Left lung (tissue), 14 donors: ENCODE measurements at places on chromosomes 7 and 10. TPM values are rescaled to one million over a fixed set of nuclear protein-coding genes. Genes with fewer than 3 reads are reported as not detected.

DNA sequence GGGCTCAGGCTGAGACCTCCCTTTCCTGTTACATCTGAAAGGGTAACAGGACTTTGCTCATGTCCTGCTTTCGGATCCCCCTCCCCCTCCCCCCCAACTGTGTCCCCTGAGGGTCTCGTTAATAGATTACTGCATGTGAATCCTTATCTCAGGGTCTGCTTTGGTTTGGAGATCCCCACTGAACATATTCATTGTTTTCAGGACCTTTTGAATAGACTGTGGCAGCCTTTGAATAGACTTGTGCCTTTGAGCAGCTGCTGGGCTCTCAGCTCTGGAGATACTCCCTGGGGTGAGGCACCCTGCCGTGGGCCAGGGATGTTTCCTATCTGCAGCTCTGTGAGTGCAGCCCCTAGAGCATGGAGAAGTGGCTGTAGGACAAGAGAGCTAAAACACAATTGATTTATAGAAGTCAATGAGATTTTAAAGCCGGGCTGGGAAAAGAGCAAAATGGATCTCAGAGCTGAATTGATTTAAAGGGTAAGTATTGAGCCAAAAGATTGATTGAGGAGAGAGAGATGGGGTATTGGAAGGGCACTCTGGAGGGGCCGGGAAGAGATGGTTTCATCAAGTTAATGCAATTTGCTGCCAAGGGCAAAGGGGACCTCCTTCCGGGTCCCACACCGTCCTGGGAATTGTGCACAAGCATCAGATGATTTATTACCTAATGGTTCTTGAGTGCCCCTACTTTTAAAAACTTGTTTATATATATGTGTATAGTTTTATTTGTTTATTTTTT is 9.9 kb downstream of the ARHGAP22 start:
- no peak overlapping the region for H3K27ac ChIP-seq
- H3K36me3 ChIP-seq: no peaks in the 10 kb centered on the region
- no peaks in the 10 kb centered on the region for H3K4me1 ChIP-seq
- DNase-seq: no peak
- H3K27me3 ChIP-seq: no peaks in the 10 kb centered on the region
- no peak overlapping the region for H3K4me3 ChIP-seq

- H3K27me3 ChIP-seq: no peaks in the 10 kb centered on the region
- H3K27ac ChIP-seq: no peak overlapping the region
- no peaks in the 10 kb centered on the region for H3K4me1 ChIP-seq
- DNase-seq: no peak
- no peak overlapping the region for H3K4me3 ChIP-seq
These were observed 155.3 kb upstream of the AKR1E2 start for GRCh38 chr10:4670737-4671136.

DNA sequence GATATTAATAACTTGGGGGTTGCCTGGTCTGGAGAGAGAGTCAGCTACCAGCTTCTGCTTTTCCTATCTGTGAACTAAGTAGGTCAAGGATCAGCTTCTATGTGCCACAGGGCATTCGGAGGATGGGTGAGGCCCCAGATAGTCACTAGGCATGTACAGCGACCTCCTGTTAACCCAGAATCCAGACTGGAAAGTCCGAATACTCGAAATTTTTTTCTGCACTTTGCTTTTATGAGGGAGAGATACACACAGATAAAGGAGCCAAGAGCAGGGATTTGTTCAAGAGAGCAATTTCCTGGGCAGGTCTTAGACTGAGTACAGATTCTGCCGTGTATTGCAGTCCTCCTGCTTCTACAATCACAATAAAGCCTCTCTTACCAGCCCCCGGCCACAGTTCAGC is 54.2 kb downstream of the EMX2 start:
- H3K36me3 ChIP-seq: no peaks in the 10 kb centered on the region
- H3K27me3 ChIP-seq: peaks cover 30% of the 10 kb centered on the region
- no peaks in the 10 kb centered on the region for H3K4me1 ChIP-seq
- no peak overlapping the region for H3K4me3 ChIP-seq

GRCh38 chr7:45196374-45196773 is 38.8 kb downstream of the RAMP3 start:
- no peak for DNase-seq
- no peaks in the 10 kb centered on the region for H3K36me3 ChIP-seq
- no peak overlapping the region for H3K27ac ChIP-seq
- H3K4me3 ChIP-seq: no peak overlapping the region

- no peaks in the 10 kb centered on the region for H3K27me3 ChIP-seq
- no peak overlapping the region for H3K27ac ChIP-seq
- H3K4me3 ChIP-seq: no peak overlapping the region
These were observed 201.2 kb upstream of the ZMIZ1 start for GRCh38 chr10:78867555-78867939.

DNA sequence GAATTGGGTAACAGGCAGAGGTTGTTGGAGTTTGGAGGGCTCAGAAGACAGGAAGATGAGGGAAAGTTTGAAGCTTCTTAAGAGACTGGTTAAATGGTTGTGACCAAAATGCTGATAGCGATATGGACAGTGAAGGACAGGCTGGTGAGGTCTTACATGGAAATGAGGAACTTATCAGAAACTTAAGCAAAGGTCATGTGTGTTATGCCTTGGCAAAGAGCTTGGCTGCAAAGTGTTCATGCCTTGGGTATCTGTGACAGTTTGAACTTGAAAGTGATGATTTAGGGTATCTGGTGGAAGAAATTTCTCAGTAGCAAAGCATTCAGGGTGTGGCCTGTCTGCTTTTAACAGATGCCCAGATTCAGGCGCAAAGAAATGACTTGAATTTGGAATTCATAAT is 64.5 kb upstream of the EEPD1 start:
- H3K4me3 ChIP-seq: no peak overlapping the region
- H3K27me3 ChIP-seq: no peaks in the 10 kb centered on the region
- no peak overlapping the region for H3K27ac ChIP-seq
- H3K4me1 ChIP-seq: no peaks in the 10 kb centered on the region
- DNase-seq: no peak

DNA sequence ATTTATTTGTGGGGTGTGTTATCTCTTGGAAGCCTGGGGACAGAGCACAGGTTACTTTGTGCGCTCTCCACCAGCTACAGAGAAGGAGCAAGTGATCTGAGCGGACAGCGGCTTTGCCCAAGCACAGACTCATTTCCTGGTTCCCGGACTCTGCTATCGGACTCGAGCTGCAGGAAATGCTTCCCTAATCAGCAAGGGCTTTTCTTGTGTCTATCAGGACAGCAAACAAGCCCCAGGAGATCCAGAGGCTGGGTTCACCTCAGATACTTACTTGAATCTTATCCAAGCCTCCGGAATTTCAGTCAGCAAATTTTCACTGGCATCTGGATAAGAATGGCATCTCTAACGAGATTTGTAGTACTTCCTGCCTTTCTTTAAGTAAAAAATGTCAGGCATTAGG is 27.8 kb downstream of the MRC1 start:
- H3K27ac ChIP-seq: no peak overlapping the region
- H3K4me1 ChIP-seq: peaks cover 32% of the 10 kb centered on the region
- peak; percentile 49 for DNase-seq
- peak overlapping the region; percentile 2 for H3K4me3 ChIP-seq
- H3K36me3 ChIP-seq: no peaks in the 10 kb centered on the region

DNA sequence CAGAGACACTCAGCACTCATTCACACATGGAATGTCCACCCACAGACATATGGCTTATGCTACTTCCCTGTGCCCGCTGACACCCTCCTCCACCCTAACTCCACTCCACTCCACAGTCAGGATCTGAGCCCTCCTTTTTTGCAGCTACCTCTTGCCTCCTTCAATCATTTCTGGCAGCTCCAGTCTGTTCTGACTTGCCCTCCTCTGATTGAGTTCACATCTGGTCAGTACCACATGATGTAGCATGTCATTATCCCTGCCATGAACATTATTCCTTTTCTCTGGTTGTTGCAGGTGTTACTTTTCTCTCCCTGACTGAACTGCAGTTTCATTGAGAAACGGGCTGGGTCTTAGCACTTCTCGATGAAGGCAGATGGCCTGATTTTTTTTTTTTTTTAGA is 130.1 kb upstream of the EGR2 start:
- no peaks in the 10 kb centered on the region for H3K27me3 ChIP-seq
- H3K4me3 ChIP-seq: no peak overlapping the region
- H3K27ac ChIP-seq: no peak overlapping the region
- H3K4me1 ChIP-seq: no peaks in the 10 kb centered on the region

DNA sequence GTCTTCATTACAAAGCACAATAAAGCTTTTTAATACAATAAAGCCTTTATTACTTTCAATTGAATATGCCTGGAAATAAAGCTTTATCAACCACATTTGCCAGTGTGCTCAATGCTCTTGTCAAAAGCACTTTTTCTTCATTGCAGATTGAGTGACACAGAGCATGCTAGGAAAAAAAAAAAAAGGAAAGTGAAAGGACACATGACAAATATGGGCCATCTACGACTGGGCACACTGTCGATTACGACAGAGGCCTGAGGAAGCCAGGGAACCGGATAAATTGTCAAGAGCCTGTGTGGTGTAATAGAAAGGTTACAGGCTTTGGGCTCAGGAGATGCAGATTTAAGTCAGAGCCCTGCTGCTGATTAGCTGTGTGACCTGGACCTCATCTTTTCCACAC is 84.8 kb upstream of the LRGUK start:
- no peak for DNase-seq
- no peak overlapping the region for H3K27ac ChIP-seq
- H3K27me3 ChIP-seq: no peaks in the 10 kb centered on the region
- H3K4me1 ChIP-seq: no peaks in the 10 kb centered on the region
- no peak overlapping the region for H3K4me3 ChIP-seq
- H3K36me3 ChIP-seq: no peaks in the 10 kb centered on the region

DNA sequence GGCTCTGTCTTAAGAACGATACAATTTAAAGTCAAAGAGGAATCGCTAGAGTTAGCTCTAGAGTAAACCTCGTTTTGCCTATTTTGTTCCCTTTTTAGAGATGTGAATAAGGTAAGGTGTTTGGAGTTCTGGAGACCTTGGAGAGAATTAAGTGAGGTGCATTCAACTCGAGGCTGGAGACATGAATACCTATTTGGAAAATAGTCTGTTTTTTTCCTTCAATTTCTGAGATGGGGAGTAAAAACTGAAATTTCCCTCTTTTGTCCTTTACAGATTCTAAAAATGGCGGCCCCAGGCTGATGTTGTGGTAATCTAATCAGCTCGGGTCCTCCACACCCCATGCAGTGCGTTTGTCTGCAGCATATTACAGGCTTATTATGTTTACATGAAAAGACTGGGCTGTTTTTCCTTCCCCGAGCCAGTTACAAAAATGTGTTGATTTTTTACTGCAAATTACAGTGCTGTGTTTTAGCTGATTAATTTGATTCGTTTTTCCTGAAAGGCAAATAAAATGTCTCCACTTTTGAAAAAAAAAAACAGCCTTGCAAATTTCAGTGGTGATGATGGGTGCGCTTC is 1.5 kb downstream of the KMT2E start:
- H3K27me3 ChIP-seq: no peaks in the 10 kb centered on the region
- peak overlapping the region; percentile 100 for H3K27ac ChIP-seq
- H3K4me1 ChIP-seq: peaks cover 28% of the 10 kb centered on the region
- DNase-seq: no peak
- H3K36me3 ChIP-seq: no peaks in the 10 kb centered on the region
- H3K4me3 ChIP-seq: peak overlapping the region; percentile 79

DNA sequence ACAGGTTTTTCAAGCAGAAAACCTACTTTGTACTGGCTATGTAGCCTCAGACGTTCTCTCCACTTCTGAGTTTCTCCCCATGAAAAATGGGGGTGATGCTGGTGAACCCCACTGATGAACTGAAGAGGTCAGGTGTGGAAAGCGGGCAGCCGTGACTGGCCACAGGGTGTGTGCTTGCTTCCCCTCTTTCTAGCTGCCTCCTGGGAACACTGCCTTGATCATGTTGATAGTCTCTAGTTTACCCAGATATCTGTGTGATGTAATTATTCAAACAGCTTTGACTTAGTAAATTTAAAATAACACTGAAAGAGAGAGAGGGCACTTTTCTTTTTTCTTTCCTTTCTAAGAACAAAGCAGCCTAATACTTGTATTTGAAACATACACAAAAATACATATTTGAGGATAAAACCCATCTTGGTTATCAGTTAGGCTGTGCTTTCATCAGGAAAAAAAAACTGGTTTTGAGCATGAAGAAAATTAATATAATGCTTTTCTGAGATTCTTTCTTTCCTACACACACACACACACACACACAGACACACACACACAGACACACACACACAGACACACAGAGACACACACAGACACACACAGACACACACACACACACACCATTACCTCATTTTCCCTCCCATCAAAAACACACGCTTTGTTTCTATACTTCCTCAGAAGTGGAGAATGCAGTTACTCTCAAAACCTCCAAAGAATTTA is 76.7 kb downstream of the MACC1 start:
- H3K36me3 ChIP-seq: no peaks in the 10 kb centered on the region
- no peak for DNase-seq
- no peaks in the 10 kb centered on the region for H3K27me3 ChIP-seq
- H3K4me3 ChIP-seq: no peak overlapping the region
- no peak overlapping the region for H3K27ac ChIP-seq

DNA sequence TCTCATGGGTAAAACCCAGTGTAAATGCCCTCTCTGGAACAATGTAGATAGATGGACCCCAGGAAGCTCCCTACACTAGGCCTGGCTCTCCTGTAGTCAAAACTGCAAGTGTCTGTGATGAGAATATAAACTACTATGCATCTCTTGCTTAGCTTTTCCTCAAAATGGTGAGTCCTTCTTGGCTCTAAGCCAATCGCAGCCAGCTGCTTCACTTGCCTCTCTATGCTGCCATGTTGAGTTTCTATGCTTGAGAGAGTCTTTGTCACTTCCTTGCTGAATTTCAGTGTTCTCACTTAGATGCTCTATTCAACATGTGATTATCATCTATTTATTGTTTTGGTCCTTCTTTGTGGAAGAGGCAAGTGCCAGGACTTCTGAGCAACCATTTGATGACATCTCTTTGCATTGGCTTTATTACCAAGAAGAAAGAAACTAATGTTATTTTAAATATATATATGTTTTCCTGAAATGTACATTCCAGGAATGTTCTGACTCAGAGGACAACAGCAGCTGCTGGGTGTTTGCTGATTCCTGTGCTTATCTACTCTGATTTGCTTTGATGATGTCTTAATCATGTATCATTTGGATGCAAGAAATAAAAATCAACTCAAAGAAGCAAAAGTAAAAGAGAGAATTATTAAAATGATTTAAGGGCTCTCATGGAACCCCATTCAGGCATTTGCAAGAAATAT is 16.6 kb downstream of the TAS2R40 start:
- no peaks in the 10 kb centered on the region for H3K27me3 ChIP-seq
- peak overlapping the region; percentile 84 for H3K27ac ChIP-seq
- no peaks in the 10 kb centered on the region for H3K4me1 ChIP-seq
- DNase-seq: no peak
- no peaks in the 10 kb centered on the region for H3K36me3 ChIP-seq
- no peak overlapping the region for H3K4me3 ChIP-seq

COL13A1 gene
- 4.0 TPM for total RNA-seq

GDF2 gene
- not detected for total RNA-seq

IGFBP1 gene
- total RNA-seq: not detected

ANKRD1 gene
- total RNA-seq: 165 TPM

GPNMB gene
- 290 TPM for total RNA-seq

STEAP1B gene
- 0.85 TPM for total RNA-seq

LIPM gene
- not detected for total RNA-seq

TUBB8 gene
- not detected for total RNA-seq
